ENCODE measurements at places on chromosomes 6 and 20. TPM values are rescaled to one million over a fixed set of nuclear protein-coding genes. Genes with fewer than 3 reads are reported as not detected.

- DNase-seq: peak; percentile 40
These were observed 100.8 kb downstream of the GRM4 start for GRCh38 chr6:34044945-34045595.

DNA sequence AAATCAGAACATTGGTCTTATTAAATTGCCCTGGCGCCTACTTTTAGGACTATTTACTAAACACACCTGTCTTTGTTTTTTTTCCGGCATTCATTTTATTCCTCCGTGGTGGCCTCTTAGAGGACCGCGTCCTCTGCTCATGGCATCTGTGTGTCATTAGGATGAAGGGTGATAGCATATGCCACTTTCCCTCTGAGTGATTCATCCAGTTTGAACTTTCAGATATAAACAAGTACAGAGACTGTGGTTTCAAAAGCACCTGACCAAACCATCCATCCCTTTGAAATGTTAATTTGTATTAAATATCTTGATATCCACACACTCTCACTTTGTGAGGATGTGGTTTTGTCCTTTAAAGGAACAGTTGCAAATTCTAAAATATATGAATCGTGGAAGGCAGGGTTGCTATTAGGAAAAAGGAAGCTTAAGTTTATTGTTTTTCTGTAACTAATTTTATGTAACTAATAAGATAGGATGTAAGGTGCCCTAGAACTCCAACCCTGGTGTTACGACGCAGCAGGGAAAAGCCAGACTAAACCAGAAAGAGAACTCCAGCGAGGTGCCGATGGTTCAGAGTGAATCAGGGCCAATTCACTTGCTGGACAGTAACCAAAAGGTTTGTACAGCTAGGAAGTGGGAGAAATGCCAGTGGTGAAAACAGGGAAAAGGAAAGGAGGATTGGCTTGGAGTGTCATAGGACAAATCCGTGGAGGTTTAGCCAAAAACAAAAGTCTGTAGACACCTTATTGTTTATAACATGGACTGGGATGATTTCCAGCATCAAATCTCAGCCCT is 98.7 kb downstream of the SHLD1 start:
- peak; percentile 39 for DNase-seq

DNA sequence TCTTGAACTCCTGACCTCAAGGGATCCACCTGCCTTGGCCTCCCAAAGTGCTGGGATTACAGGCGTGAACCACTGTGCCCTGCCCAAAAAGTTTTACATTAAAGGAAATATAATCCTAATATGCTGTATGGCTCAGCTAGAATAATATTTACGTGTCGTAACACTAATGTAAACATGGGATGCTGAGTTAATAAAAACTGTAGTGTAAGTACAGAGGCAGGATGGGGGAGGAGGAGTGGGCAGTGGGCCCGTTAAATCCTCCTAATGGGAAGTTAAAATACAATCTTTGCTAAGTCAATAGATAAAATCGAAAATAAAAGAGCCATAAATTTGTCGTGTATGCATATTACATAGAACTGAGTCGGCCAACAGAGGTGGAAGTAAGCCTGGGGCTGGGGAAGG is 12.1 kb upstream of the IP6K3 start:
- DNase-seq: no peak

CPXM1 gene
- 2.3 TPM for total RNA-seq

- DNase-seq: no peak
These were observed 26.5 kb downstream of the TM9SF4 start for GRCh38 chr20:32135983-32136515.

FOXS1 gene
- total RNA-seq: not detected

PACRG gene
- not detected for total RNA-seq

DNA sequence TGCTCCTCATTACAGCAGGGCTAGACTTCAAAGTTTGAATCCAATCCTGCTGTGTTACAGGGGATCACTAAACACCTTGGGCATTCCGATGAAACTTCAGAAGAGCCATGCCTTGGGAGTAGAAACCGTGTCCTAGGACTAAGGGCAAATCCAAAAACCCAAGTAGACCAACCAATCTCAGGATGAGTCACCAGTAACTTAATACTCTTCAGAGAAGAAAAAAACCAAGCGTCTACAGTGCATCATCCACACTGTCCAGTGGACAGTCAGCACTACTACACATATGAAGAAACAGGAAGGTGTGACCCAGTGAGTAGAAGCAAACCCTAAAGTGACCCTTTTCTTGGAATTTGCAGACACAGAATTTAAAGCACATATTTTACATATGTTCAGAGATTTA is 39.5 kb upstream of the VAPB start:
- no peak for DNase-seq

- DNase-seq: no peak
These were observed 528.7 kb upstream of the RNF217 start for GRCh38 chr6:124433387-124434160.

TAP1 gene
- 258 TPM for total RNA-seq

DNA sequence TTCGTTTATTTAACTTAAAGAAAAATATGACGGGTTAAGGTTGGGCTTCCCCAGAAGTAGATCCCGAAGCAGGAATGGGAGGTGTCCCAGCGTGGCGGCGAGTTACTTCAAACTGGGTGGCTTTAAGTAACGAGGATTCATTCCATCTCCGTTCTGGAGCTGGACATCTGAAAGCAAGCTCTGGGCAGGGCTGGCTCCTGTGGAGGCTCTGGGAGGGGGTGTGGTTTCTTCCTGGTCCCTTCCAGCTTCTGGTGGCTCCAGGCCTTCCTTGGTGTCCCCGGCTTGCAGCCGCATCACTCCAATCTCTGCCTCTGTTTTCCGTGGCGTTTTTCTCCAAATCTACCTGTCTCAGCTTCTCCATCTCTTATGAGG is 47.3 kb upstream of the BHLHE23 start:
- DNase-seq: no peak

OSBPL2 gene
- total RNA-seq: 25.4 TPM

DNA sequence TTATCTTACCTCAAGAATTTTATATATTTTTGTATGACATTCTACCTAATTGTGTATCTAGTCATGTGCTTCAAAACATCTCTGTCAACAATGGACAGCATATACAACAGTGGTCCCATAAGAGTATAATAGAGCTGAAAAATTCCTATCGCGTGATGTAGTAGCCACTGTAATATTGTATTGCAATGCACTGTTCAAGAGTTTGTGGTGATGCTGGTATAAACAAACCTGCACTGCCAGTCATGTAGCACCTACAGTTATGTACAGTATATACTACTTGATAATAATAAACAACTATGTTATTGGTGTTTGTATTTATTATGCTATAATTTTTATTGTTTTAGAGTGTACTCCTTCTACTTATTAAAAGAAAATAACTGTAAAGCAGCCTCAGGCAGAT is 672.7 kb downstream of the CD109 start:
- no peak for DNase-seq

COL12A1 gene
- total RNA-seq: not detected

ROS1 gene
- total RNA-seq: not detected

GRCh38 chr20:59448196-59448595 is 147.8 kb downstream of the EDN3 start:
- DNase-seq: no peak
